Renal pelvis (tissue), 12 donors: ENCODE measurements at places on chromosomes 13 and 19. TPM values are rescaled to one million over a fixed set of nuclear protein-coding genes. Genes with fewer than 3 reads are reported as not detected.

DNA sequence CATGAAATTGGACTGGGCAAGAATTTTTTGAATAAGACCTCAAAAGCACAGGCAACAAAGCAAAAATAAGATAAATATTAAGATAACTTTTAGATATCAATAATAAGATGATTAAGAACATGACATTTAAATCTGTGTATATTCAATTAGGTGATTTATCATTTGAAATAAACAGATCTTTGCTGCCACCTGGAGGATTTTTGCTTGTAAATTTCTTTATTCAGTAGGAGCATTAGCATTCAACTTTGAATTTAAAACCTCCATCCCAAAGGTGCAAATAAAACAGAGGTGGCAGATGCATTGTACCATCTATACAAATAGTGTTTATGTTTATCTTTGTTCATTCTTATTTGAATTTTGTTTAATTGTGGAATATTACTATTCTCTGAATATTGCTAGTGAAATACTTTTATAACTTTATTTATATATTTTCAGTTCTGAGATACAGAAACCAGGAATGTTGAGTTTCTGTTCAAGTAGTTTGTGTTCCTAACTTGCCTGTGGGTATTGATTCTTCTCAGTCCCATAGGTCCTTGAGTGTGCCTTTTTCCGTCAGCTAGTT, 20.9 kb downstream of the COG6 start:
- DNase-seq: peak; percentile 41

- no peak for DNase-seq
Observed at GRCh38 chr13:92224052-92224821, 825.8 kb downstream of the GPC5 start.

DNA sequence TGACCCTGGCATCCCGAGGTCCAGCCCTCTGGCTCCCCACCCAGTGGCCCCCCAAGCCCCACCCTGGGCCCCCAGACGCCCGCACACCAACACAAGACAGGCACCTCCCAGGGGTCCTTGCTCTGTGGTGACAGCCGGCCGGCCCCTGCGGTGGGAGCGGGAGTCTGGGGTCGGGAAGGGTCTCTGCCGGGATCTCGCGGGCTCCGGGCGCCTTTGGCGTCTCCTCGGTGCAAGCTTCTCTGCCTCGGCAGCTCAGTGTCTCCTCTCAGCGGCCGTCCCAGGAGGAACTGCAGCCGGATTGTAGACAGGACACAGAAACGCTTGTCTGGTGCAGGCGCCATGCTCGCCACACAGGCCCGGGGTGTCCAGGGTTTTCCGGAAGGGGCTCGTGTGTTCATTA, 43.7 kb downstream of the TMEM255B start:
- no peak for DNase-seq

DNA sequence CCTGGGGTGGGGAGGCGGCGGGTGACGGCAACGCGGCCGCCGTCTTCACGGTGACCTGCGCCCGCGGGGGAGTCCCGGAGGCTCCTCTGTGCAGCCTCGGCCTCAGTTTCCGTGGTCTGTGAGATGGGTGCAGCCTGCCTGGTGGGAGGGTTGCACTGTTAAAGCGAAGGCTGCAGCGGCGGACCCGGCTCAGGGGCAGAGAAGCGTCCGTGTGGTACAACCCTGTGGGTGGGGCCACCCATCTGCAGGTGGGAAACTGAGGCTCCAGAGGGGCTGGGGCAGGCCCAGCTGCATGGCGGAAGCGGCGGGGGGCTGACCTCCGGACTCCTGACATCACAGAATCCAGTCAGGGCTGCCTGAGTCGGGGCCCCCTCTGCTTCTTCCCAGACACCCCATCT, 481 bp downstream of the FGF22 start:
- DNase-seq: no peak

GRCh38 chr13:42524487-42525034, 49.4 kb upstream of the TNFSF11 start:
- no peak for DNase-seq

DNA sequence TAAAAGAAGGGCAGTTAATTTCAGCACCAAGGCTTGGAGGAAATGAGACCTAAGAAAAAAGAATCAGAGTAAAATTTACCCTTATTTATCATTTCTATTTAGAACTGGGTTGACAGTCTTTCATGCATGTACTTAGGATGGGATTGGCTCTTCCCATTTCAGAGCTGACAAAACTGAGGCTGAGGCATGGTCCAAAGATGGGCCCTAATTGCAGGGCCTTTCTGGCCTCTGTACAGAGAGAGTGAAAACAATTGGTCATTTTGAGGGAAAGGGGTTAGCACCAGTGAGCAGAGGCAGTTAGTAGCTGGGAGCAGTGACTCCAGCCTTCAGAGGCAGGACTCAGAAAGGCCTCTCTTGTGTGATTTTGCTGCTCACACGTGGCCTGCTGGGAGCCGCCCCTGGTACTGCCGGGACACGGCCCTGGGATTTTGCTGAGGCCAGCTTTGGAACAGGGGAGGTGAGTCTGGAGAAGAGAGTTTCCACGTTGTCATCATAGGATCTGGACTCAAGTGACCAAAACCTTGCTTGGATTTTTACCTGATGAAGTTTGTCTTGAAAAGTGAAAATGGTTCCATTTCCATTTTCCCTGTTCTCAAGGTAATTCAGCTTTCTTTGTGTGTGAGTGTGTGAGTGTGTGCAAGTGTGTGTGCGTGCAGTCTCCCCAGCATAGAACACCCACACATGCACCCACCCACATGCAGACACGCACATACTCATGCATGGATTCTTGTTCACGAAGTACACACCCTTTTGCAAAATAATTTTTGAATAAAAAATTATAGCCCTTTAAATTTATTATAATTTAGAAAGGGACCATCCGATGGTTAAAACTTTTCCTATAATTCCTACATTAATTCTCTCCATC, at the start of gene ZNF536:
ZNF536 (plus strand) TSS at position 425 of the 865 bp plus-strand sequence. CDS start 71,179 bp downstream, outside the sequence.
- no peak for DNase-seq

DNA sequence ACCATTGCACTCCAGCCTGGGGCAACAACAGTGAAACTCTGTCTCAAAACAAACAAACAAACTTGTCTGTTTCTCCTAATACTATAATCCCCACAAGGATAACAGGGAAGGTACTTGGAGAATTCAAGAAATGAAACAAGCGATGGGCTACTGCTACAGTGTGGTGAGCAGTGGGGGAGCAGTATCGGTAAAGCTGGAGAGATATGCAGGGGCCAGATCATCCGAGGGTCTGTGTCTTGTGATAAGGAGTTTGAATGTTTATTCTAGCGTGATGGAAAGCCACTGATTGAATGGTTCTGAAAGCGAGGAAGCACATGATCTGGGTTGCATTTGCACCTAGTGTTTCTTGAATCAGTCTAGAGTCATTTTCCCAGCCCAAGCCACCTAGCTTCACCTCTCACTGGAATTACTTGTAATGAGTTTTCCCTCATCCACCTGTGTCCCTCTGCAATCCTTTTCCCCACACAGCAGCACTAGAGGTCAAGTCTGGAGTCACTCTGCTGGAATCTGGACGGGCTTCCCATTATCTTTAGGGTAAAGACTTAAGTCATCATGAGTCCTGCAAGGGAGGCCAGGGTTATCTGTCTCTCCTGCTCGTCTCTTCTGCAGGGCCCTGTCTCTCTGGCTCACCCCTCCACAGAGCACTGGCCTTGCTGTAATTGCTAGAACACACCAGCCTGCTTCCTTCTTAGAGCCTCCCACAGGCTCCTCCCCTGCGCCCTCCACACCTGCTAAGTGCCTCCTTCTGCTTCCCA, 162.3 kb downstream of the KLF5 start:
- DNase-seq: no peak

DNA sequence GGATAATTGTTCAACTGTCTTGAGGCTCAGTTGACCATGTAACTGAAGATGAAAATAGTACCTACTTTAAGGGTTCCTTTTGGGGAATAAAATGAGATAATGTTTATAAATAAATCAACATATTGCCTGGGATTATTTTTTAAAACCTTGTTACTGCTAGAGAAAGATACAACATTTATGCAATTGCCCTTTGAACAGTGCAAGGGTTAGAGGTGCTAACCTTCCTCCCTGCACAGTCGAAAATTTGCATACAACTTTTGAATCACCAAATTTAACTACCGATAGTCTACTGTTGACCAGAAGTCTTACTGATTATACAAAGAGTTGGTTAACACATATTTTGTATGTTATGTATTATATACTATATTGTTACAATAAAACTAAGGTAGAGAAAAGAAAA, 750.0 kb downstream of the EFNB2 start:
- DNase-seq: no peak

- DNase-seq: no peak
Observed at GRCh38 chr19:29415507-29415906, 110.3 kb upstream of the VSTM2B start.

DNA sequence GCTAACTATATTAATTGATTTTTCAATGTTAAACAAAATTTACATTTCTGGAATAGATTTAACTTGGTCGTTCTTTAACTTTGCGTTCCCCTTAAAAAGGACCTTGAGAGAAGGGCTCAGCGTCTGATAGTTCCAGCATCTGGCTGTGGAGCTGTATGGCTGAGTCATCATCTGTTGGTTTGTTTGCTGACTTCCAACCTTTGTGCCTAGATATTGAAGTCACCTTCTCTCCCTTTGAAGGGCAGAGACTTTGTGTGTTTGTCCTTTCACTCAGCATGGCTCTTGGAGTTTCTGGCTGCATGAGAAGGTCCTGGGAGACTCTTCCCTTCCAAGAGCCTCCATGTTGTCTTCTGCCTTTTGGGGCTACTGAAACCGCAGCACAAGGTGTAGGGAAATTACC, 16.6 kb upstream of the IRS2 start:
- DNase-seq: no peak

GRCh38 chr13:113845055-113845454, 18.8 kb downstream of the GAS6 start:
- no peak for DNase-seq

DNA sequence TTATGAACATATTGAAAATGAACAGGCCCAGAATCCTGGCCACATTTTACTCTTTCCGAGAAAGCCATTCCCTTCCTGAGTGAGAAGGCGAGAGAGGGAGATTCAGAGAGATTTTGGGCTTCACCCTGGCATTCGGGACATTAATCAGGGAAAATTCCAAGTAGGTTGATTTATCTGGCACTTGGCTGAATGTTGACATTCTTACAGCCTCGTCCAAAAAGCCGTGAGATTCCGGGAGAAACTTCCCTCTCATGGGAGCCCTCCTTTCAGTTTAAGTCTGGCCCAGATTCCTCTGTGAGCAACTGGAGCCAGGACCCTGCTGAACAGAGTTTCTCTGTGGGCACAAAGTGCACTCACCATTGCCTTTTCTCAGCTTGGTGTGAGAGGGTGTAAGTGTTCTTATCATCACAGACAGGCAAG, 129.2 kb upstream of the PEG3 start:
- peak; percentile 76 for DNase-seq

DNA sequence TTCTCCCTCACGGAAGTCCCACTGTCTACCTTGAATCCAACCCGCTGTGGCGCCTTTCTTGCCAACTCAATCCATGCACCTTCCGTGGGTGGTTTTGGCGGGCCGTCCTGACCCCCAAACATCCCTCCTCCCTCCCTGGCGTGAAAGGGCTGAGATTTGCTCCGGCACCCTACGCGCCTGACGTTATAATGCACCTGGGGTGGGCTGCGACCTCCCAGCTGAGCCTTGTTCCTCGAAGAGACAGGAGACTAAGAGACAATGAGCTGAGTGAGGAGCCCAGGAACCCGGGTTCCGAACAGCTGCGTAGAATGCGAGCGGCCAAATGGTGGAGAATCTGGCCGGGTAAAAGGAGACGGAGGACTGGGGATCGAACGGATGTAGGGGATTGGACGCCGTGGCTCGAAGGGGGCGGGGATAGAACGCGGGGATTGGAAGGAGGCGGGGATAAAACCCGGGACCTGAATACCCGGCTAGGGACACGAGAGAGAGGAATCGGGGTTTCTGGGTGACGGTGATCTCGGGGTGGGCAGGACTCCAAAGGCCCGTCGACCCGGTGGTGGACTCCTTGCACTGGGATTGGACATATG, at the start of gene CPT1C:
CPT1C (plus strand) TSS at position 461 of the 587 bp plus-strand sequence. CDS start 1,137 bp downstream, outside the sequence.
- peak; percentile 66 for DNase-seq

- no peak for DNase-seq
Observed at GRCh38 chr13:20311596-20311995, 79.5 kb upstream of the GJB6 start.

- DNase-seq: no peak
Observed at GRCh38 chr19:30738047-30738446, 365.9 kb downstream of the ZNF536 start.

Gene PVR
- polyA plus RNA-seq: 41.1 TPM

Gene ATP8B3
- 0.58 TPM for polyA plus RNA-seq

Gene ZNF709
- polyA plus RNA-seq: 13.9 TPM

Gene TMIGD2
- polyA plus RNA-seq: 0.30 TPM

Gene ZSCAN18
- 103 TPM for polyA plus RNA-seq

Gene TUBB4A
- 37.0 TPM for polyA plus RNA-seq

Gene PPM1N
- 0.13 TPM for polyA plus RNA-seq

Gene ZNF177
- 13.4 TPM for polyA plus RNA-seq
